Hematopoietic multipotent progenitor cell treated with erythropoietin and hydrocortisone succinate and interleukin-3 and kit ligand, for 6 days (in vitro differentiated cells): ENCODE measurements at places on chromosomes 4 and X.

GRCh38 chr4:3331511-3332394, 38.9 kb downstream of the RGS12 start:
- no peak for DNase-seq

- no peak for DNase-seq
Observed at GRCh38 chr4:73759357-73759756, 19.0 kb downstream of the CXCL8 start.

DNA sequence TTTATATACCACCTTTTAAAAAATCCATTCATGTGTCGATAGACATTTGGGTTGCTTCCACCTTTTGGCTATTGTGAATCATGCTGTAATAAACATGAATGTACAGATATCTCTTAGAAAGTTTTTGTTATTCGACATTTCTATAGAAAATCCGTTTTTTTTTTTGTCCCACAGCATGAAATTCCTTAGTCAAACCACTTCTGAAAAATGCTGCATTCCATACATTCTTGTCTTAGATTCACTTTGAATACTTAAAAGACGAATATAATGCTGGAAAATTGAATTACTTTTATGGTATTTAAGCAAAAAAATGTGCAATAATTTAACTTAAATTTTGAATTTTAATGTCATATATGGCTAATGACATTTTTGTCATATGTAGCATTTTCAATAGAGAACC, 1345.5 kb downstream of the TECRL start:
- no peak for DNase-seq

GRCh38 chrX:42837747-42838146, 59.8 kb upstream of the PPP1R2C start:
- DNase-seq: no peak

DNA sequence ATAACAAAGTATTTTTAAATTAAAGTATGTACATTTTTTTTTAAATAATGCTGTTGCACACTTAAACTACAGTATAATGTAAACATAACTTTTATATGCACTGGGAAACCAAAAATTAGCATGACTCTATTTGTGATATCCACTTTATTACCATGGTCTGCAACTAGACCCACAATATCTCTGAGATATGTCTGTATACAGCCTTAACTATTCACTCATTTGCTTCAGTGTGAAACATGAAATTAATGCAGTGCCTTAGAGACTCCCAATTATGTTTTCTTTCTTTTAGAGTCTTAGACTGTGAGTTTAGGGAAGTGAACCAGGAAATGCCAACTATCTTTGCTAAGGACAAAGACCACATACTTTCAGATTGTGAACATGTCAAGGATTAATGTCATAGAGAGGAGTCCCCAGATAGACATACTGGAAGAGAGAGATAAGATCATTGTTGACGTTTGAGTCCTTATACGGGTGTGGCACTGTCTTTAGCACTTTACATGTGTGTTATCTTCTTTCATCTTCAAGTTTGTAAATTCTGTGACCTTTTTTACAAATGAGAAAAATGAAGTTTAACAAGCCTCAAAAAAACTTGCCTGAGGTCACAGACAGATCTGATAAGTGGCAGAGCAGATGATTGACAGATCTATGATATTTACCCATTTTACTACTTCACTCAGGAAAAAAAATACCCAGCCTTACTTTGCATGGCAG, 23.2 kb downstream of the CXorf58 start:
- peak; percentile 41 for DNase-seq

GRCh38 chr4:88729146-88729760, 31.6 kb upstream of the NAP1L5 start:
- peak; percentile 56 for DNase-seq

DNA sequence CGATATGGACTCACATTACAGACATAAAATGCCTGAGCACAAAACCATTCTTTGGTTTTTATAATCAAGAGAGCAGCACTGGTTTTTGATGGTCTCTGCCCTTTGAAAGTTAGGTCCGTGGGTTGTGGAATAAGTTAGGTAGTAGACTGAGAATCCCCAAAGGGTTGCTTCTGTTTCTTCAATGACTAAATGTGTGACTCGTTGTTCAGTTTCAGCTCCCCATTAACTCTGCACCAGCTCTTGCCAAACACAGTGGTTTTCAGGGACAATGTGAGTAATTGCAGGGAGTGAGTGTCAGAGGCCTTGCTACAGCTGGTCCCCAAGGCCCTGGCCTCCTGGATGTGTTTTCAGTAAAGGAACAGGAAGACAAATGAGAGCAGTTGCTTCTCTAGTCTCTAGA, 24.8 kb downstream of the SMIM20 start:
- DNase-seq: no peak

DNA sequence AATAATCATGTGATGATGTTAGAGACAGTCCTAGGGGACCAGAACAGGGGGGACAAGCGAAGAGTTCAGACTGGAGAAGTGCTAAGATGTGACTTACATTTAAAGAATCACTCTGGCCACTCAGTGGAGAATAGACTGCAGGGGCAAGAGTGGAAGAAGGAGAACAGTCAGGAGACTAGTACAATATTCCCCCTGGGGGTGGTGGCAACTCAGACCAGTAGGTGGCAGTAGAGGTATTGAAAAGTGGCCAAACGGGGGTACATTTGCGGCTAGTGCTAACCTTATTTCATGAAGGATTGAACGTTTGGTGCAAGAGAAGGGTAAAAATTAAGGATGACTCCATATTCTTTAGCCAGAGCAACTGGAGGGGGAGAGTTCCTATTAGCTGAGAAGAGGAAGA, 2.7 kb upstream of the BMX start:
- peak; percentile 82 for DNase-seq

- peak; percentile 54 for DNase-seq
Observed at GRCh38 chr4:74262522-74262921, 45.7 kb upstream of the EPGN start.

DNA sequence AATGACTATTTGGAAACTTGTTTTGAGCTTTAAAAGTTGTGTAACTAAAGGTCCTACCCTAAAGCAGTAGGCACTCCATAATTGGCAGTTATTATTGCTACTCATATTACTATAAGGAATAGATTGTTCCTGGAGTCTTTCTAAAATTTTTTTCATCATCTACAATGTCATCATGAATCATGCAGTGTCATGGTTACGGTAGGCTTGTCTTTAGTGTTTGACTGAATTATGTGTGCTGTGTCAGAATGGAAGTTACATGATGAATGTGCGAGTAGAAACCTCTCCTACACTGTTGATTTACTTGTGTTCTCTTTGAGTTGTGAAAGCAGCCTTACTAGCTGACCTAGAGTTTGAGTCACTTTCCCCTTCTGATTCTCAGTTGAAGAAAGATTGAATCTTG, 1099.9 kb downstream of the RAPGEF2 start:
- no peak for DNase-seq

DNA sequence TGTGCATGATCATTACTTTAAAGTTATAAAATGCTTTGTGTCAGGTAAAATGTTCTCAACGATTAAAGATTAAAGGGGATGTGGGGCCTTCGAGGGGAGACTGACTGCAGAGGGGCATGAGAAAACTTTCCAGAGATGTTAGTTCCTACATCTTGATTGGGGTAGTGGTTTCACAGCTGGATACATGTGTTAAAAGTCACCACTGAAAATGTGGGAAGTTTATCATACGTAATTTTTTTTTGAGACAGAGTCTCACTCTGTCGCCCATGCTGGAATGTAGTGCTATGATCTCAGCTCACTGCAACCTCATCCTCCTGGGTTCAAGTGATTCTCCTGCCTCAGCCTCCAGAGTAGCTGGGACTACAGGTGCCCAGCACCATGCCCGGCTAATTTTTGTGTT, 79.5 kb downstream of the RBM47 start:
- DNase-seq: no peak

GRCh38 chrX:14056206-14056605, 26.5 kb upstream of the GEMIN8 start:
- no peak for DNase-seq

GRCh38 chr4:16914208-16914607, 15.8 kb upstream of the LDB2 start:
- DNase-seq: no peak

DNA sequence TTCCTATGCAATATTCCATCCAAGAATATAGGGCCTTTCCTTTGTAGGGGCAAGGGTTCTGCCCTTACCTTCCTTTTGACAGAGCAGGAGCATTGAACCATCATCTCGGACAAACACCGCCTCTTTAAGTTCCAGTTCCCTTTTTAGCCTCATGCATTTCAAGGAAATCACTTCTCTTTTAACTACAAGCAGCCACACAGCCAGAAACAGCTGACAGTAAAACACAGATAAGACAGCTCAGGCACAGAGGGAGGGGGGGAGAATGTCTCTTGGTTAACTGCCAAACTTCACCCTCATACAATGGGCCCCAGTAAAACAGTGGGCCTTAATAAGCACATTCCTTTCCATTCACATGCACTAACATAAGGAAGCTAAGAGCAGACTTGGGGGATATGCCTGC, 648.3 kb downstream of the GABRG1 start:
- peak; percentile 41 for DNase-seq

DNA sequence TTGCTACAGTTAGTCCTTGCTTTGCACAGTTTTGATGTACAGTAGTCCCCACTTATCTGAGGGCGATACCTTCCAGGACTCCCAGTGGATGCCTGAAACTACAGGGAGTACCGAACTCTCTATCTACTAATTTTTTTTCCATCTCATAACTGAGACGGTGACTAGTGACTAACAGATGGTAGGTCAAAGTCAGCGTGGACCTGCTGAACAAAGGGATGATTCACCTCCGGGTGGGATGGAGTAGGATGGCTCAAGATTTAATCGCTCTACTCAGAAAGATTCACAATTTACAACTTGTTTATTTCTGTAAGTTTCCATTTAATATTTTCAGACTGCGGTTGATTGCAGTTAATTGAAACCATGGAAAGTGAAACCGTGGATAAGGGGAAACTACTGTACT, 655.8 kb downstream of the ZNF674 start:
- no peak for DNase-seq

DNA sequence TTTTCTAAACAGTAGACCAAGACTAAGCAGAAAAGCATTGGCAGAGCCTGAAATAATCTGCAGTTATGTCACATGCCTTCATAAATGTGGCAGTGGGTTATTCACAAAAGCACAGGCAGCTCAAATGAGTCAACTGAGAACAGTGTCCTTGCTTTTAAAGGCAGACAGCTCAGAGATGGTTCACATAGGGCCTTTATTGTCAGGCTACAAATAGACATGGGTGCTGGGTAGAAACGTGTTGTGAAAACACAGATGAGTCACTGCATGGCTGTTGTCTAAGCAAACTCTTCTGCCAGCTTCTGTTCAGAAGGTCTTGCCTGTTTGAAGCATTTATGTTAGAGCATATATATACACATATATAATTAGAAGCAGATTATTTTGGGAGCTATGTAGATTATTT, 118.0 kb downstream of the SLC4A4 start:
- DNase-seq: no peak

GRCh38 chrX:65508851-65509250, 25.7 kb downstream of the LAS1L start:
- no peak for DNase-seq

DNA sequence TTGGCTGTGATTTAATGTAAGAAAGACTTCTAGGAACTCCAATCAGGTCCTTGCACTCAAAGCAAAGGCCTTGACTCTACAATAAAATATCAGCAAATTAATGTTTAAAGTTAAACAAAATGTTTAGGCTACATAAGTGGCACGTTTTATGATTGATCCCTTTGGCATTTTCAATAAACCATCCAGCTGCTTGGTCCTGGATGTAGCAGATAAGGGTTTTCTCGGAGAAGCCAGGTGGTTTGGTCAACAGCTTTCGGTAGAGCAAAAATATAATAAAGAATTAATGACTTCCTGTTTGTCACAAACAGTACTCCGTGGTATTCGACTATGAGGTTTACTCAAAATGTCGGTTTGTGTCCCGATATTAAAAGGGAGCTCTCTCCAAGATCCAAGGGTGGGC, 95.8 kb downstream of the GEMIN8 start:
- DNase-seq: no peak

DNA sequence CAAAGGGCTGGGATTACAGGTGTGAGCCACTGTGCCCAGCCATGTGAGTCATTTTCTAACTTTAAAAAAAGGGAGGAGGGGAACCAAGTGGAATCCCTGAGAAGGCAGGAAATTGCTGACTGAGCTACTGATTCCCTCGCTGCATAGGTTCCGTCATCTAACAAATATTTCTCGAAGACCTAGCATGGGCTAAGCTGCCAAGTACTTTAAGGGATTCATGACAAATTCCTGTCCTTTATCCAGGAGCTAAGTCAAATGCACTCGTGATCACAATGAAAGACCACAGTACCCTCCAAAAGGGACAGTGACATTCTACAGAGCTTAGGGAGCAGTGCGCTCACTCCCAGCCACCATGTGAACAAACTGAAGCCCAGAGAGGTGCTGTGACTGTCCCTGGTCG, 33.2 kb upstream of the MAN2B2 start:
- DNase-seq: no peak

DNA sequence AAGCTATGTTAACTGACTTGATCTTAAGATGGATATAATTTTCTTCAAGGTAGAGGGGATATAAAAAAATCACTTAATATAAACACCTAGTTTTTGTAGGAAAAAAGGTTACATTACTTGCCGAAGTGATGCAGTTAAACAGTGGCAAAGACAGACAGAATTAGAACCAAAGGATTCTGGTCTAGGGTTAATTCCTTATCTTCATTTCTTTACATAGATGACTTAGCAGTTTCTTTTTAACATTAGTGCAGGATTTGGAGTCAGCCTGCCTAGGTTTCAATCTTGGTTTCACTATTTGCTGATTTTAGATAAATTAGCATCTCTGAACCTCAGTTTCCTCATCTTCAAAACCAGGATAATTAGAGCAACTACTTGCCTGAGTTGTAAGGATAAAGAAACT, 14.3 kb downstream of the ZAR1 start:
- DNase-seq: peak; percentile 60

DNA sequence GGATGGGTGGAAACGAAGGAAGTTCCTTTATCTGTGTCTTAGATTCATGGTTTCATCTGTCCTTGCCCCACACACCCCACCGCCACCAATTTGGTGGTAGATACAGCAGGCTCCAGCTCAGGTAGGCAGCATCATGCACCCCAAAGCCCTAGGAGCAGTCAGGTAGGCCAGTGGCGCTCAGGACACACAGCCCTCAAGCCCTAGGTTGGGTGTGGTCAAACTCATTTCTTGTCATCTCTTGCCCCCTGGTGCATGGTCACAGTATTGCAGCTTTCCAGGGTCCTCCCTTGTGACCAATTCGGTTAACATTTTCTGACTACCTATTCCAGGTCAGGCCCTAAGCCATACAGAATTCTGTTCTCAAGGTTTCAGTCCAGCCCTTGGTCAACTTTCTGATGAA, 14.5 kb upstream of the PRRG3 start:
- DNase-seq: peak; percentile 73

- DNase-seq: peak; percentile 9
Observed at GRCh38 chr4:149997881-149998421, 80.3 kb upstream of the DCLK2 start.

- DNase-seq: no peak
Observed at GRCh38 chrX:136755411-136755810, 25.3 kb downstream of the ARHGEF6 start.

- no peak for DNase-seq
Observed at GRCh38 chrX:22110729-22111494, 78.8 kb downstream of the PHEX start.
